ENCODE measurements at places on chromosomes 6 and 20.

- peak; percentile 41 for DNase-seq
Measured at GRCh38 chr6:88983532-88983931, 20.1 kb upstream of the RNGTT start.

- no peak for DNase-seq
Measured at GRCh38 chr20:55778796-55779195, 226.5 kb downstream of the CBLN4 start.

DNA sequence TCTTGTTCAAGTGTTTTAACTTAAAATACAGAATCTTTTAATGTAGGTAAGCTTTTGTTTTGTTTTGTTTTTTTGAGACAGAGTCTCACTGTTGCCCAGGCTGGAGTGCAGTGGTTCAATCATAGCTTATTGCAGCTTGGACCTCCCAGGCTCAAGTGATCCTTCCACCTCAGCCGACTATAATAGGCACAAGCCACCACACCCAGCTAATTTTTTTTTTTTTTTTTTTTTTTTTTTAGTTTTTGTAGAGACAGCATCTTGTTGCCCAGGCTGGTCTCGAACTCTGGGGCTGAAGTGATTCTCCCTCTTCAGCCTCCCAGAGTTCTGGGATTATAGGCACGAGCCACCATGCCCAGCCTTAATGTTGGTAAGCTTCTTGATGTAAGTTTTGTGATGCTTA, 3.3 kb downstream of the EFHC1 start:
- DNase-seq = no peak

DNA sequence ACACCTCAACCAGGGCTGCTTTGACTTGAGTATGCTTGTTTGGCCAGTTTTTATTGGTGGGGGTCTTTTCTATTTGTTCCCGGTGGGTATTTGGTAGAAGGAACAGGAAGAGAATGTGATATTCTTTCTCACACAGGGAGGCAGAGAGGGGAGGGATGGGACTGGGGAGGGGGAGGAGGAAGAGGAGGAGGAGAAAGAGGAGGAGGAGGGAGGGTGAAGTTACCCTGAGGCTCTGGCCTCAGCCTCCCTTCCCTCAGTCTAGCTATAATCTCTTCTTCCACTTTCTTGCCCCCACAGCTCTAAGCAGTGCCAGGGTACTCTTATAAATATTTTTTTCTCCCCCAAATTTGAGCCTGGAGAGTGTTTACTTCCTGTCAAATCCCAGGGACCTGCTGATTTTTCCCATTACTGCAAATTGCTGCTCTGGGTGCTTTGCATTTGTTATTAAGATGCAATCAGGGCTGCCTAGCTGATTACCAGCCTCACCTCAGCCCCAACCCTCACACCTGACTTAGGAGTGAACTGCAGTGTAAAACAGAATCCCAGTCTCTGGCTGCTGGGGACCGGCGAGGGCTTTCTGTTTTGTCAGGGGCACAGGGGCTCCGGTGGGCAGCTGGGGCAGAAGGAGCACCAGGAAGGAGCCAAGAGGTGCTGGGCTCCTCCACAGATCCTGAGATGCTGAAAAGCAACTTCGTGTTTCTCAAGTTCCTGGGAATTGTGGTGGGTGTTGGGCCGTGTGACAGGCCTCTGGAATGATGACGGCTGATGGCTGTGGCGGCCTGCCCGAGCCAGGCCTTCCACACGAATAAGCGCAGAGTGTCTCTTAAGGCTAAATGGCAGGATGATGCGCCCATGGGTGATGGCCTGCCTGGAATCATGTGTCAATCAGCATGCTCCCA, 141.4 kb downstream of the CD83 start:
- DNase-seq = no peak

DNA sequence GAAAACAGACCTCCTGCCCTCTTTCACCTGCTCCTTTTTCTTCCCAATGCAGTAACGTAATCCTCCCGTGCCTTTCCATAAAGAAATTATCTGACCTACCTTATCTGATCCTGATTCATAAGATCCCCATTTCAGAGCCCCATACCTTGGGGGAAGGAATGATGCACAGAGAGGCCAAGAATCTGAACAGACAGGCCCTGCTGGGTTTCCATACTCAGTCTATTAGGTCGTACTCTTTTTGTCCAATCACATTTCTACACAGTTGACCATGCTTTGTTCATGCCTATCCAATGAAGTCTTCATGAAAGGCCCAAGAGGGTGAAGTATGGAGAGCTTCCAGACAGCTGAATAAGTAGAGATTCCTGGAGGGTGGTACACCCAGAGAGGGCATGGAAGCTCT, 25.3 kb downstream of the SRPK1 start:
- DNase-seq = no peak

DNA sequence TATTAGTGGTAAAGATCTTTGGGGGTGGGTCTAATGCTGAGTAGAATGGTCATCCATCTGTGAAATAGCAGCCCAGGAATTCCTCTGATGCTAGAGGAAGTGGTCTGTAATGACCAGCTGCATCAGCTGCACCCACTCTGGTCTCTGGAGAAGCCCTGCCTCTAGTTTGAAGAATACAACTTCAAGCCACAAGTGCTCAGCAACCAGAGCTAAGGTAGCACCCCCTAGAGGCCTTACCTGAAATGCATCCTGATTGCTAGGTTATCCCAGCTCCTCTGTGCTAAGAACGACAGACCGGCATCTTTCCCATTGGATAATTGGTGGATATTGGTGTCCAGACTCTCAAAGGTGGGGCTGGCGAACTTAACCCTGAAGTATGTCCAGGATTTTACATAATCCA, 58.2 kb downstream of the DNAH8 start:
- peak; percentile 40 for DNase-seq

DNA sequence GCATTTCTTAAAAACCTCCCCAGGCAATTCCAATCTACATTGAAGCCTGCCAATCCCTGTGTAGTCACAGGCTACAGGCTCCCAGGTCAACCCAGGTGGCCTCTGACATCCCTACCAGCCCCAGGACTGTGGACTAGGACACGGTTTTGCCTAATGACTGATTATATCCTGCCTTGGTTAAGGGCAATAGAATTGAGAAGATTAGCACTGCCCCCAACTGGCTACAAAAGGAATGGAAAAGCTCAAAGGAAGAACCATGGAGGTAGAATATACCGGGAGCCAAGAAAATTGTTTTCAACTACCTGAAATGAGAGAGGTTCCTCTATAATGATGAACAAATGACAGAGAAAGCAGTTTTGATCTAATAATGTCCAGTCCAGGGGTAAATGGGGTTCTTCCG, 421.1 kb upstream of the AGPAT4 start:
- DNase-seq = peak; percentile 11

DNA sequence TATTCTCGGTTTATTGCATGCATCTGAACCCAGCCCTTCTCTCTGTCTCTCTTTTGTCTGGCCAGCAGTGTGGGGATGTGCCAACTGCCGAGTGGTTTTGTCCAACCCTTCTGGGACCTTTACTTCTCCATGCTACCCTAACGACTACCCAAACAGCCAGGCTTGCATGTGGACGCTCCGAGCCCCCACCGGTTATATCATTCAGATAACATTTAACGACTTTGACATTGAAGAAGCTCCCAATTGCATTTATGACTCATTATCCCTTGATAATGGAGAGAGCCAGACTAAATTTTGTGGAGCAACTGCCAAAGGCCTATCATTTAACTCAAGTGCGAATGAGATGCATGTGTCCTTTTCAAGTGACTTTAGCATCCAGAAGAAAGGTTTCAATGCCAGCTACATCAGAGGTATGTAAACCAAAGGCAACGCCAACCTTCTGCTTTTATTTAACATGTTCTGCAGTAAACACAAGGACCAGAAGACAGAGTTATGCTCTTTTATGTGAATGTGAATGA, 65.8 kb downstream of the ADGRG6 start:
- no peak for DNase-seq

DNA sequence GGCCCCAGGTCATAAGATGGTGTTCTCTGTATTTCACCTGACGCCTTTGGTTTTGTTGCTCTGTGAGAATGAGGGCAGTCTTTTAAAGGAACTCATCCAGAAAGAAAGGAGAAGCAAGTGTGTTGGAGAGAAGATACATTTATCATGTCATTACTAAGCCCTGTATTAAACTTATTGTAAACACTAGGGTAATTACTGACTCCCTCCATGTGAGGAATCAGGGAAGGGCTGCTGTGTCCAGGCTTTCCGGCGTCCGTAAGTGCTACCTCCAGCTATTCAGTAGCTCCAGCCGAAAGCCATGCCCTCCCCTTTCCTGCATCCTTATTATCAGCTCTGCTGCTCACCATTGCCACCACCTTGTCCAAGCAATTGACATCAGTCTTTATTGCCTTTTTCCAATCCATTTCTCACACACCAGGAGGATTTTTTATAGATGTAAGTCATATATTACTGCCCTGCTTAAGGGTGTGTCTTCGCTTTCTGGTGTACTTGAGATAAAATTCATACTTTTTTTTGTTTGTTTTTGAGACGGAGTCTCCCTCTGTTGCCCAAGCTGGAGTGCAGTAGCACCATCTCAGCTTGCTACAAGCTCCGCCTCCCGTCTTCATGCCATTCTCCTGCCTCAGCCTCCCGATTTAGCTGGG, 94.7 kb downstream of the RPP40 start:
- peak; percentile 68 for DNase-seq

GRCh38 chr20:45096781-45097180, 4.1 kb downstream of the KCNS1 start:
- no peak for DNase-seq

- DNase-seq = no peak
Measured at GRCh38 chr20:34250005-34250404, 8.8 kb downstream of the ASIP start.

GRCh38 chr6:139402876-139403386, 28.5 kb upstream of the CITED2 start:
- no peak for DNase-seq

DNA sequence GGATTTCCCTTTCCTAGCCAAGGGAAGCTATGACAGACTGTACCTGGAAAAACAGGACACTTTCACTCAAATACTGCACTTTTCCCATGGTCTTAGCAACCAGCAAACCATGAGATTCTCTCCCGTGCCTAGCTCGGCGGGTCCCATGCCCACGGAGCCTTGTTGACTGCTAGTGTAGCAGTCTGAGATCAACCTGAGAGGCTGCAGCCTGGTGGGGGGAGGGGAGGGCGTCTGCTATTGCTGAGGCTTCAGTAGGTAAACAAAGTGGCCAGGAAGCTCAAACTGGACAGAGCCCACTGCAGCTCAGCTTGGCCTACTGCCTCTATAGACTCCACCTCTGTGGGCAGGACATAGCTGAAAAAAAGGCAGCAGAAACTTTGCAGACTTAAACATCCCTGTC, 61.8 kb downstream of the EPM2A start:
- no peak for DNase-seq

DNA sequence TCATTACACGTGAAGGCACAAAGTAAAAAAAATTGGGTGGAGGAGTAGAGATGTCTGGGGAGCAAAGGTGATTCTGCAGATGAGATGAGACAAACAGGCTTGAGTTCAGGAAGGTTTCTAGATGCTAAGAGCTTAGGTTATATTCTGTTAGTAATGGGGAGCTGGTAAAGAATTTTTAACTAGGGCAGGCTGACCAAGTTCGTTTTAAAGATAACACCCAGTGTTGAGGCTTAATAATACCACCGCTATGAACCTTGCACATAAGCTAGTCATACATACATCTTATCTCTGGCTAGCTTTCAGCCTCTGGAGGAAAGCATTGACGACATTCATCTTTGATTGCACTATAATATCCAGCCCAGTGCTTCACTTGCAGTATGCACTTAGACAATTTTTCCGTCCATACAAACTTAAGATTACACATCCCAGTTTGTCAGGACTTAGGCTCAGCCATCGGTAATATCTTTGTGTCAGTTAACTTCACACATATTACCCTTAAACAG, 12.1 kb downstream of the NHSL1 start:
- DNase-seq = no peak

GRCh38 chr6:46629691-46630090, 22.9 kb downstream of the CYP39A1 start:
- no peak for DNase-seq

DNA sequence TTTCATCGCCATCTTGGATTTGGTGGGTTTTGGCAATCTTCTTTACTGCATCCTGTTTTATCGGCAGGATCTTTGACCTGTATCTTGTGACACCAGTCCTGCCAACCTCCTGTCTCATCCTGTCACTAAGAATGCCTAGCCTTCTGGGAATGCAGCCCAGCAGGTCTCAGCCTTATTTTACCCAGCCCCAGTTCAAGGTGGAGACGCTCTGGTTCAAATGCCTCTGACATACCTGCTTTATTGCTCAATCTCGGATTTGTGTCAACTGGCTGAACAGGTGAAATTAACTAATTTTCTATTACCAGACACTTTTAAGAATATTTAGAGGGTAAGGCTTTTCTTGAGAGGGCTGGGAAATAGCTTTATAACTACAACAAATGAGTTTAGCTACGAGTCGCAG, 102.5 kb downstream of the SASH1 start:
- DNase-seq = no peak

DNA sequence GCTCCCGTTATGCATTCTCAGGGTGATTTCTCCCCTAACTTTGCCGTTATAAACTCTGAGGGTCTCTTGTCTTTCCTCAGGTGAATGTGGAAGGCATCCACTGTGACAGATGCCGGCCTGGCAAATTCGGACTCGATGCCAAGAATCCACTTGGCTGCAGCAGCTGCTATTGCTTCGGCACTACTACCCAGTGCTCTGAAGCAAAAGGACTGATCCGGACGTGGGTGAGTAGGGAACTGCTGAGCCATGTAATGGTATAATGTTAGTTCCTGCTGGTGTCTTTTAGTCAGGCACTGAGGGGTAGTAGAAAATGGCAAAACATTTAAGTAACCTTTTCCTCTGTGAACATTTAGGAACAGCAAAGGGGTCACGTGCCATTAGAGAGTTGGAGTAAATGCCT, 395.4 kb downstream of the ARHGAP18 start:
- no peak for DNase-seq

DNA sequence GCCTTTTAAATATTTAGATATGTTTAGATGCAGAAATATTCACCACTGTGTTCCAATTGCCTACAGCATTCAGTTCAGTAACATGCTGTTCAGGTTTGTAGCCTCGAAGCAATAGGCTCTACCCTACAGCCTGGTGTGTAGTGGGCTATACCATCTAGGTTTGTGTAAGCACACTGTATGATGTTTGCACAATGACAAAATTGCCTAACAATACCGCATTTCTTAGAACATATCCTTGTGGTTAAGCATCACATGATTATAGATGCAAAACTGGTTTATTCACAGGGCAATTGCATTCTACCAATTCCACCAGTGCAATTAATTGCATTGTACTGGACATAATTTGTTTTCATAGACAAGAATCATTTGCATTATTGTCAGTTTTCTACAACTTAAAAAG, 7.9 kb upstream of the SLC22A16 start:
- peak; percentile 32 for DNase-seq

Measured in hematopoietic multipotent progenitor cell treated with erythropoietin and hydrocortisone succinate and interleukin-3 and kit ligand, for 8 days (in vitro differentiated cells).